ENCODE measurements at places on chromosomes 13 and 19.
A peak's percentile ranks its signal among the peaks of the same experiment; 100 is the strongest.

DNA sequence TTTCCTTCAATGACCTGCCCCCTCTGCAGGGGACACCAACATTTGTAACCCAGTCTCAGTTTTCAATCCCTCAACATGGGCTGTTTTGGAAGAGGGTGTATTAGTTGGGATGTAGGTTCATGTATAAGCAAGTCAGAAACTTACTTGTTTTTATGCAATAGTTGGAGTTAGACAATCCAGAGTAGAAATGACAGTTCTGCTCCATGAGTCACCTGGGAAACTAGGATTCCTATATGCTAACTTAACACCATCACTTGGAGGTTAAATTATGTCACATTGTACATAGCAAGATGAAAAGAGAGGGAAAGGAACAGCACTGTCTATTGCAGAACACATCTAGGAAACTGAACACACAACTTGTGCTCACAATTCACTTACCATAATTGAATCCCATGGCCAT lies 436.4 kb downstream of the RFC3 start:
- no peak for DNase-seq

DNA sequence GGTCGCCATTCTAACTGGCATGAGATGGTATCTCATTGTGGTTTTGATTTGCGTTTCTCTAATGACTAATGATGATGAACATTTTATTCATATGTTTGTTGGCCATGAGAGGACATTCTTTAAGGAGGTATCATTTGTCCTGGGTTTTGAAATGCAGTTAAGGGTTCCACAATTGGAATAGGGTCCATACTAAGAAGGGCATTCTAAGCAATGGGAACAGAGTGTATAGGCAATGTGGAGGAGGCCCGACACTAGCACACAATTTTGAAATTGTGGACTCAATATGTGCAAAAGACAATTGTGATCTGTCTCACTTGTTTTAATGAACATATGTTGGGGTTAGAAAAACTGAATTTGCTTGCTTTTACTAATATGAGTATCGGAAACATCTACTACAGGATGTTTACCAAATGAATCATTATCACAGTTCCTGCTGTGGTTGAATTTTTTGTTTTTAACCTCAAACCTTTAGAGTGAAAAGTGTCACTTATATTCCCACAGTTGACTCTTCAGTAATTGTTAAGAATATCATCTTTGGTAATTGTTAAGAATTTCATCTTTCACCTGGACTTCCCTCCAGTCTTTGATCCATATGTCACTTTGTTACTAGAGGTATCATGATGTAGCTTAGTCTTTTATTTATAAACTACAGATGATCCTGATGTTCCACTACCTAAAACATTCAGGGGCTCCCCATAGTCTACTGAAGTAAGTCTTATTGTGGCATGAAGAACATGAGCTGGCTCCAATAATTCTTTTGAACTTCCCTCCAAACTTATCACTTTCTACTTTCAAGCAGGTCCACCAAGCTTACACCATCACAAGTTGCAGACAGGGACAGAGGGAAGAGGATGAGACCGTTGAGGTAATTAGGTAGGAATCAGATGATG lies 109.7 kb upstream of the KLF12 start:
- no peak for DNase-seq

GRCh38 chr19:11013771-11014170 lies 52.9 kb downstream of the SMARCA4 start:
- no peak for DNase-seq

- no peak for DNase-seq
Measured at GRCh38 chr13:20353973-20354372, 121.9 kb upstream of the GJB6 start.

DNA sequence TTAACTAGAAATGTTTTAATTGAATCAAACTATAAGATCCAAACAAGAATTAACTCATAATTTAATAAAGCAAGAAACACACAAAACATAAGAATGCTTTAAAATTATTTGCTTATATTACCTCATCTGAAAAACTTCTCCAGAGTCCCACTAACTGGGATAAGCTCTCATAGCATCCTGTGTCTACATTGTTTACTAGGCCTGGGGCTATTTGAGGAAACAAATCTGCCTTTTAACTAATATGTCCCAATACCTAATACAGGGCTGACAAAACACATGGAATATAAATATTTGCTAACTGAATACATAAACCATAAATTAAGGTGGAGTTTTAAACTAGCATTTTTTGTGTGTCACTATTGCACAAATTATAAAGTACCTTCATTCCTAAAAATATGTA lies 1399.8 kb upstream of the SLC10A2 start:
- no peak for DNase-seq

- DNase-seq: peak; percentile 10
Measured at GRCh38 chr19:10501971-10502523, 1.1 kb downstream of the KEAP1 start.

DNA sequence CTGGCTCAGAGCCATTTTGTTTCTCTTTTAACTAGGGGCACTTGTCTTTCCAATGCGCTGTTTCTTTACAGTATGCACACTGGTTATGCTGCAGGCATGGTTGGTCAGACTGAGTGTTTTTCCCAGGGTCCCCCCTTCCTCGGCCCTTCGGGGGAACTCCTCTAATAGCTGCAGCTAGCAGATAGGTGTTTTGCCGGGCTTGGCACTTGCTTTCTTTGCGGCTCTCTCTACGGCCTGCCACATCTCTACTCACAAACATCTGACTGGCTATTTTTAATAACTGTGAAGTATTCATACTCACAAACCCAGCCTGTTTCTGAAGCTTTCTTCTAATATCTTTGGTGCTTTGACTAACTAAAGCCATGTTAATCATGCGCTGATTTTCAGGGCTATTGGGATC lies 89.4 kb downstream of the SLC25A15 start:
- DNase-seq: no peak

- DNase-seq: no peak
Measured at GRCh38 chr19:291006-291521, at the start of gene PLPP2. TSS of gene PLPP2 (minus strand) at chr19:291403. CDS start at chr19:291336, 67 bp downstream.

DNA sequence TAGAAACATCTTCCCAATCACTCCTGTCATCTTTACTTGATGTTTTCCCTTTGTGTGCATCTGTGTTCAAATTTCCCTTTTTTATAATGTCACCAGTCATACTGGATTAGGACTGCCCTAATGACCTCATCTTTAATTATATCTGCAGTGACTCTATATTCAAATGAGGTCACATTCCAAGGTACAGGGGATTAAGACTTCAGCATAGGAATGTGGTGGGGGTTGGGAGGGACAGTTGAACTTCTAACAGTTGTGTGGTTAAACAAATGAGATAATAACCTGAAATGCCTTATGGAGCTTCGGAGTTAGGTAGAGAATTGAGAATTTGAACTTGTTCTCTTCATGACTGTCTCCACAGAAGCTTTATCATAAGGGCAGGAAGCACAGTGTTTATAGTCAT lies 23.0 kb downstream of the PAN3 start:
- DNase-seq: no peak

DNA sequence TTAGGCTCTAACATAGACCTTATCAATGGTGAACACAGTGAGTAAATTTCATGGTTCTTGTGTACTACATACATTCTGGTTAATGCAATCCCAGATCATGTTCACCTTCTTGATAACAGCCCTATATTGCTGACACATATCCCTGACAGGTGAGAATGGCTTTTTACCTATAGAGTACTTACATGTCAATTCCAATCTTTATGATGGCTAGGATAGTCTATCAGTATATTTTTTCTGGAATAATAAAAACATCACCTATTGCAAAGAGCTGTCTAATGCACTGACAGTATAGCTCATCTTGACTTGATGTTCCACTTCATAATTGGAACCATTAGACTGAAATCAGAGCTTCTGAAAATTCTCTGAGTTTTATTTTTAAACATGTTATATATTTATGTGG lies 199.4 kb downstream of the ENOX1 start:
- no peak for DNase-seq

DNA sequence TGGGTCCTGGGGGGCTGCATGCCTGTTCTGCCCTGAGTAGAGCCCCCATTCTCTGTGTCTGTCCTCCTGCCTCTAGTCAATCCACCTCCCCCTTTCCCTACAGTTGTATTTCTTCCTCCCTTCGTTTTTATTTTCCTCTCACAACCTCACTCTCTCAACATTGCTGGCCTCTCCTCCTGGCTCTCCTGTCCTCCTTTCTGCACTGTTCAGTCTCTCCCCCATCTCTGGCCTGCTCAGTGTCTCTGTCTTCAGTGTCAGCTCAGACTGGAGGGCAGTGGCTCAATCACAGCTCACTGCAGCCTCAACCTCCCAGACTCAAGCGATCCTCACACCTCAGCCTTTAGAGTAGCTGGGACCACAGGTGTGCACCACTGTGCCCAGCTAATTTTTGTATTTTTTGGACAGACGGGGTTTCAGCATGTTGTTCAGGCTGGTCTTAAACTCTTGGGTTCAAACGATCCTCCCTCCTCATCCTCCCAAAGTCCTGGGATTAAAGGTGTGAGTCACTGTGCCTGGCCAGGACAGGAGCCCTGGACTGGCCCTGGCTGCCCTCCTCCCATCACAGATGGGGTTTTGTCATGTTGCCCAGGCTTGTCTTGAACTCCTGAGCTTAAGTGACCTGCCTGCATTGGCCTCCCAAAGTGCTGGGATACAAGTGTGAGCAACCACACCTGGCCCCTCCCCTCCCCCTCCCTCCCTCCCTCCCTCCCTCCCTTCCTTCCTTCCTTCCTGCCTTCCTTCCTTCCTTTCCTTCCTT lies 32.0 kb upstream of the IGFL1 start:
- DNase-seq: no peak

Data from activated T-helper 1 cell treated with Interleukin-2 at 50 U/mL for 16 hours (primary cell).